Mammary microvascular endothelial cell (primary cell): ENCODE measurements at places on chromosomes 2 and 18. TPM values are rescaled to one million over a fixed set of nuclear protein-coding genes. Genes with fewer than 3 reads are reported as not detected.

Gene DNER
- 2.1 and 2.6 TPM in 2 replicates for total RNA-seq

Gene LGALSL
- 2.0 and 2.1 TPM in 2 replicates for total RNA-seq

Gene IFT172
- total RNA-seq: 17.4 and 17.9 TPM in 2 replicates

Gene MDH1B
- total RNA-seq: not detected in 2 replicates

Gene SLC9A4
- total RNA-seq: not detected in 2 replicates

Gene PFN4
- total RNA-seq: 0.69 TPM in 1 of 2 replicates, not detected in the other

Gene CAPN14
- total RNA-seq: not detected in 2 replicates

Gene POTEJ
- 0.07 TPM in 1 of 2 replicates, not detected in the other for total RNA-seq

Gene FAP
- total RNA-seq: 12.9 and 16.5 TPM in 2 replicates

Gene TTL
- total RNA-seq: 28.0 and 31.7 TPM in 2 replicates

Gene ABCG8
- total RNA-seq: not detected in 2 replicates

Gene HRH4
- not detected in 2 replicates for total RNA-seq

Gene LHCGR
- total RNA-seq: not detected in 2 replicates

Gene HYCC2
- 4.5 and 8.1 TPM in 2 replicates for total RNA-seq

Gene IL36G
- total RNA-seq: not detected in 2 replicates

Gene PCARE
- total RNA-seq: not detected in 2 replicates

Gene UCN
- total RNA-seq: not detected in 2 replicates

Gene RIT2
- not detected in 2 replicates for total RNA-seq

Gene CRYGD
- total RNA-seq: not detected in 2 replicates

Gene PPP1R1C
- total RNA-seq: 0.27 and 3.0 TPM in 2 replicates

Gene KCNG2
- total RNA-seq: not detected in 2 replicates

Gene PRKAG3
- not detected in 2 replicates for total RNA-seq

Gene ABCB11
- total RNA-seq: under 0.01 and 0.05 TPM in 2 replicates

Gene SDC1
- 1.4 and 1.9 TPM in 2 replicates for total RNA-seq

Gene ALPG
- 0.07 TPM in 1 of 2 replicates, not detected in the other for total RNA-seq

Gene UGT1A4
- not detected in 2 replicates for total RNA-seq

Gene NUP35
- 18.7 and 21.9 TPM in 2 replicates for total RNA-seq

Gene TGIF1
- total RNA-seq: 34.5 TPM in 2 replicates

Gene CCDC74B
- 0.93 and 1.8 TPM in 2 replicates for total RNA-seq

Gene UGT1A6
- total RNA-seq: not detected in 2 replicates

Gene TEKT4
- total RNA-seq: not detected in 2 replicates

Gene ANO7
- total RNA-seq: 1.1 and 1.8 TPM in 2 replicates

Gene IL36B
- total RNA-seq: not detected in 2 replicates
